ENCODE measurements at places on chromosomes 7 and 10. TPM values are rescaled to one million over a fixed set of nuclear protein-coding genes. Genes with fewer than 3 reads are reported as not detected.
A peak's percentile ranks its signal among the peaks of the same experiment; 100 is the strongest.

GRCh38 chr7:24717694-24718320 lies 39.5 kb downstream of the GSDME start:
- H3K36me3 ChIP-seq = no peaks in the 10 kb centered on the region
- peaks cover 18% of the 10 kb centered on the region for H3K27me3 ChIP-seq

DNA sequence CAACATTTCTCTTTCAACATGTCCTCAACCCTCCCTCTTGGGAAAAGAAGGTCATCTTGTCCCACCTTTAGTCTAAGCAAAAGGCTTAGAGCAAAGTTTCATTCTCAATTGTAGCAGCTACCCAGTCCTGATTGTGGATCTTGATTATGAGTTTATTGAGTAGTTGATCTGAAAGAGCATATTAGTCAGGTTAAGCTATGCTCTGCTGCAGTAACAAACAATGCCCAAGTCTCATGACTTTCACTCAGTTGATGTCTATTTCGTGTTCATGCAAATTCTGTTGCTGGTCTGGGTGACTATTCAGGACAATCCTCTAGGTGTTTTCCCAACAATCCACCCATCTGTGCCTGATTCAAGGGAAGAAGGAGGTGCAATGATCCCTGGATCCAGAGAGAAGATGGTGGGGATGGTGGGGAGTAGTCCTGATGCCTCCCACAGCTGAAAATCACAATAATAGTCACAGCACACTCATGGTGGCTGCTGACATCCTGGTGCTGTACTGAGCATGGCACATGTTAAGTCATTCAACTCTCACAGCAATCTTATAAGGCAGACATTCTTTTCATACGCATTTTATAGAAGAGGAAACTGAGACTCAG lies 54.7 kb downstream of the NPTX2 start:
- H3K27me3 ChIP-seq = no peaks in the 10 kb centered on the region
- no peak overlapping the region for H3K27ac ChIP-seq
- no peaks in the 10 kb centered on the region for H3K4me1 ChIP-seq
- H3K4me3 ChIP-seq = no peak overlapping the region
- no peaks in the 10 kb centered on the region for H3K36me3 ChIP-seq

GRCh38 chr7:108270385-108271015 lies 140.3 kb upstream of the LAMB4 start:
- H3K36me3 ChIP-seq = no peaks in the 10 kb centered on the region
- H3K4me3 ChIP-seq = no peak overlapping the region

- H3K27me3 ChIP-seq = peaks cover 10% of the 10 kb centered on the region
- no peaks in the 10 kb centered on the region for H3K36me3 ChIP-seq
- peak overlapping the region; percentile 12 for H3K4me3 ChIP-seq
- no peak overlapping the region for H3K27ac ChIP-seq
- DNase-seq = no peak
These were observed 55.8 kb upstream of the CDCA7L start for GRCh38 chr7:22001345-22002004.

DNA sequence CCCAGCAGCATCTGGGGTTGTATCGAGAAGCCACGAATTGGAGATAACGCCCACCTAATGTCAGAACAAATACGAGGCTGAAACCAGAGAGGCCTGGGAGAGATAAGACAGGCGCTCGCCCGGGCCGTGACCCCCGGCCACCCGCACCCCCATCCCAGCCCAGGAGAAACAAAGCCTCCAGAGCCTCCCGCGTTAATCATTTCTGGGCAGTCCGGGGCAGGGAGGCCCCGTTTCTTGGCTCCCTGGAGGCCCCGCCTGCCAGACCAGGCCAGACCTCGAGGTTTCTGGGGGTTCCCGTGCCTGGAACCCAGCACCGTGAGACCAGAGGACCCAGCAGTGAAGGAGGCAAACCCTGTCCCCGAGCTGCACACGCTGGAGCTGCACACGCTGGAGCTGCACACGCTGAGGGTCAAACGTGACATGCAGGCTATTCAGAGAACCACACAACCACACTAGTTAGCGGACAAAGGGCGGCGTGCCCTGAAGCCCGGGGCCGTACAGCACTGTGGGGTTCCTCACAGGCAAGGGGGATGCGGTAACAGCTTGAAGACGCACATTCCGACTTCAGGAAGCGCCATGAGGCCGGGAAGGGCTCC lies 53.4 kb downstream of the FOXL3 start:
- no peak for DNase-seq
- H3K4me3 ChIP-seq = no peak overlapping the region
- peaks cover 7% of the 10 kb centered on the region for H3K36me3 ChIP-seq

GRCh38 chr10:89644967-89645741 lies at the start of gene PANK1:
TSS of gene PANK1 (minus strand) at chr10:89645242. CDS start at chr10:89644891, 351 bp downstream.
- peaks cover 2% of the 10 kb centered on the region for H3K36me3 ChIP-seq
- peak within 1 kb of the TSS; percentile 74 for H3K27ac ChIP-seq
- DNase-seq = peak; percentile 80
- peak within 1 kb of the TSS; percentile 87 for H3K4me3 ChIP-seq
- H3K4me1 ChIP-seq = peaks cover 10% of the 10 kb centered on the region

DNA sequence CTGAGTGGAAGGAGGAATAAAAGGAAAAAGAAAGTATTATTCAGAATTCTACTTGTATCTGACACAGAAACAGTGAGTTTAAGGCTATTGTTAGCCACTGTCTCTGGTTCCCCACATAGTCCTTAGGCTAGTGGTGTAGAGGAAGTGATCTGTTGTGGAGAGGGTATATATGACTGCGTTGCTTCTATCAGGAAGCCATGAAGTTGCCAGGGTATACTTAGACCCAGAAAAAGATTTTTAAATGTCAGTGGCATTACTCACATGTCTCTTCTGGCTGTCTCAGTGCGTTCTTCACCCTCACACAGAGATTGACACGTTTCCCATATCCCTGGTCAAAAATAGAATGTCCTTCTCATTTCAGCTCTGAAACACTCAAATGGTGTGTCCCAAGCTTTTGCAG lies 72.7 kb downstream of the SEM1 start:
- no peaks in the 10 kb centered on the region for H3K4me1 ChIP-seq
- H3K36me3 ChIP-seq = no peaks in the 10 kb centered on the region
- no peak overlapping the region for H3K4me3 ChIP-seq
- H3K27ac ChIP-seq = no peak overlapping the region
- peaks cover 2% of the 10 kb centered on the region for H3K27me3 ChIP-seq

- H3K27me3 ChIP-seq = peaks cover 4% of the 10 kb centered on the region
- DNase-seq = no peak
These were observed 358.9 kb downstream of the FRMD4A start for GRCh38 chr10:13971601-13972475.

- H3K36me3 ChIP-seq = no peaks in the 10 kb centered on the region
- H3K27me3 ChIP-seq = no peaks in the 10 kb centered on the region
- no peaks in the 10 kb centered on the region for H3K4me1 ChIP-seq
- H3K27ac ChIP-seq = no peak overlapping the region
- H3K4me3 ChIP-seq = no peak overlapping the region
These were observed 109.4 kb downstream of the DGKB start for GRCh38 chr7:14793151-14793550.

- no peaks in the 10 kb centered on the region for H3K36me3 ChIP-seq
- H3K4me1 ChIP-seq = no peaks in the 10 kb centered on the region
- no peak for DNase-seq
- H3K4me3 ChIP-seq = no peak overlapping the region
- H3K27me3 ChIP-seq = peaks cover 28% of the 10 kb centered on the region
These were observed 34.4 kb downstream of the ASAH2 start for GRCh38 chr10:50216894-50217293.

- no peak overlapping the region for H3K27ac ChIP-seq
These were observed 1133.4 kb downstream of the XPNPEP1 start for GRCh38 chr10:108789919-108790318.

DNA sequence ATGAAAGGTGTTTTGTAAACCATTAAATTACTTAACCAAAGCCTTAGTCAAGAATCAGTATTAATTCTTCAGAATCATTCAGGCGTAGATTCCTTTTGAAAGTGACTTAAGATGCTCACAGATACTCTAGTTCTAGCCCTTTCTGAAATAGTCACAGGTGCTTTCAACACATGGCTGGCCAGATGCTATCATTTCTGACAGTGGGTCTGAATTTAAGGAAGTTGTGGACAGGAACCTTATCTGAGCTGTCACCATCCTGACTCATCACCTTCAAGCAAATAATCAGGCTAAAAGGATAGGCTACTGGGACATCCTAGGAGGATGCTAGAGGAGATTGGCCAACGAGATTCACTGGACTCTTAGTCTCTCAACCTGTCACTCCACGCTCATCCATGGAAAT lies 501.5 kb downstream of the LRMDA start:
- no peak overlapping the region for H3K27ac ChIP-seq
- no peak overlapping the region for H3K4me3 ChIP-seq
- DNase-seq = no peak
- H3K27me3 ChIP-seq = no peaks in the 10 kb centered on the region
- no peaks in the 10 kb centered on the region for H3K4me1 ChIP-seq
- H3K36me3 ChIP-seq = no peaks in the 10 kb centered on the region

DNA sequence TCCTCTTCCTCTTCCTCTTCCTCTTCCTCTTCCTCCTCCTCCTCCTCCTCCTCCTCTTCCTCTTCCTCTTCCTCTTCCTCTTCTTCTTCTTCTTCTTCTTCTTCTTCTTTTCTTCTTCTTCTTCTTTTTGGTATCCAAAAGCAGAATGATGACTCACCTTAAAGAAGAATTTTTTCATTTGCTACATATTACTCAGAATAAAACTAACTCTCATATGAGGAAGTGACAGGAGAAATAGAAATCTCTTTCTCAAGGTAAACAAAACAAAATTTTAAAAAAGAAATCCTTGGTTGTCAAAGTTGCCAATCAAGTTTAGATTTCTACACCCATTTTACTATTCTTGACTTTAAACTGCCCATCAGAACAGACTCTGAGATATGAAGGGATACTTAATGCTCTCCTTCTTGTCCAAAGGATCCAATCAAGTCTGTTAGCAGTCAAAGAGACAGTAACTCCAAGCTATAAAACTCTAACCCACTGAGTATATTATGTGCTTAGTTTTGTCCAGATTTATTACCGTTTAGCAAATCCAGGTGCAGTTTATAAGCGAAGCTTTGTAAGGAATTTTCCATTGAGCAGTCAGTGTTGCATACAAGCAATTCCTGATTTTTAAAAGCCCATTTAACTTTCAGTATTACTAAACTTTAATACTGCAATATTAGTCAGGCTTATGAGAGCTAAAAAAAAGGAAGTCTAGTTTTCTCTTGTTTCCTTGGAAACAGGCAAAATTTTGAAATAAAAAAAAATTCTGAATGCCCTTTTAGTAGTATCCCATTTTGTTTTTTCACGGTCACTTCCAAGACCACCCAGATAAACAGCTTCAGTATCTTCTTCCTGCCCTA lies 43.1 kb upstream of the SNX13 start:
- no peaks in the 10 kb centered on the region for H3K36me3 ChIP-seq
- H3K4me1 ChIP-seq = no peaks in the 10 kb centered on the region
- no peak for DNase-seq
- H3K27me3 ChIP-seq = peaks cover 7% of the 10 kb centered on the region
- no peak overlapping the region for H3K4me3 ChIP-seq
- H3K27ac ChIP-seq = no peak overlapping the region

- no peak for DNase-seq
- H3K36me3 ChIP-seq = no peaks in the 10 kb centered on the region
- no peaks in the 10 kb centered on the region for H3K4me1 ChIP-seq
- H3K27me3 ChIP-seq = peaks cover 28% of the 10 kb centered on the region
- no peak overlapping the region for H3K4me3 ChIP-seq
- H3K27ac ChIP-seq = no peak overlapping the region
These were observed 33.5 kb upstream of the KLHL7 start for GRCh38 chr7:23072048-23072447.

- DNase-seq = peak; percentile 55
- H3K4me3 ChIP-seq = peak overlapping the region; percentile 28
- H3K27ac ChIP-seq = peak overlapping the region; percentile 10
- peaks cover 20% of the 10 kb centered on the region for H3K4me1 ChIP-seq
- H3K27me3 ChIP-seq = peaks cover 47% of the 10 kb centered on the region
- no peaks in the 10 kb centered on the region for H3K36me3 ChIP-seq
These were observed 97.2 kb upstream of the INSYN2A start for GRCh38 chr10:127293640-127294039.

Gene MYH16
- total RNA-seq = not detected

Gene SPDYE9
- not detected for total RNA-seq

Gene EN2
- not detected for total RNA-seq

Gene CDHR1
- 1.7 TPM for total RNA-seq

Gene GIMAP8
- total RNA-seq = 31.0 TPM

Gene VENTX
- total RNA-seq = not detected

Gene SVOPL
- 2.5 TPM for total RNA-seq

Gene SPAM1
- total RNA-seq = not detected

Gene DYDC2
- total RNA-seq = not detected

Gene ANK3
- 3.6 TPM for total RNA-seq

Gene PRTFDC1
- total RNA-seq = 1.5 TPM

Gene GIMAP6
- 130 TPM for total RNA-seq
